ENCODE measurements at places on chromosomes 12 and 14. TPM values are rescaled to one million over a fixed set of nuclear protein-coding genes. Genes with fewer than 3 reads are reported as not detected.
A peak's percentile ranks its signal among the peaks of the same experiment; 100 is the strongest.

The CHGA gene
- total RNA-seq: not detected

- no peak for DNase-seq
- H3K27me3 ChIP-seq: no peaks in the 10 kb centered on the region
- H3K4me1 ChIP-seq: peaks cover 41% of the 10 kb centered on the region
- peak overlapping the region; percentile 95 for H3K27ac ChIP-seq
- peak overlapping the region; percentile 98 for H3K4me3 ChIP-seq
These were observed 1.9 kb downstream of the ARHGDIB start for GRCh38 chr12:14959463-14959862.

DNA sequence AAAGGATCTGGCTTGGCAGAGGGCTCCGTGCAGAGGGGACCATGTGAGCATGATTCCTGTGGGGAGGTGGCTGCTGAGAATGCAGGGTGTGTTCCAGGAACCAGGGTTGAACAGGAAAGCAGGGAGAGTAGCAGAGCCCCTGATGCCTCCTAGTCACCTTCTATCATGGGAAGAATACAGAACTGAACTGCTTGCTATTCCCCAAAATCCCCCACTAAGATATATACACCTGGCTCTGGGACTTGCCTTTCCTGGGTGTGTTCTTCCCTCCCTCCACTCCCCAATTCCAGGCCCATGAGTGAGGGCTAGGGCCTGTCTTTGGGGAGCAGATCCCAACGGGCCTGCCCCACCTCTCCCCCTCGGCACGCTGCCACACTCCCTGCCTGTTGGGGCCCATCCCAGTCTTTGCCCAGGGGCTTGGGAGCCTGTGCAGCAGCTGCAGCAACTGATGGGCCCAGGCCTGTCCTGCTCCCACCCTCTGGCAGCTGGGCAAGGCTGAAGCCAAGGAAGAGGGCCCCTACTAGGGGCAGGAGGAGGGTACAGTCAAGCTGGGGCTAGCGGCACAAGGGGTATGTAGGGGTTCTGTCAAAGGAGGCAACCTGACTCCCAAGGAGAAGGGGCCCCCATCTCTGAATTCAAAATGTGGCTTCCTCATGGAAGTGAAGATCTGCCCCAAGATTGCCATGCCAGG, 3.2 kb downstream of the AJUBA start:
- H3K4me1 ChIP-seq: peaks cover 6% of the 10 kb centered on the region
- peaks cover 24% of the 10 kb centered on the region for H3K27me3 ChIP-seq
- no peaks in the 10 kb centered on the region for H3K36me3 ChIP-seq

The POLR3B gene
- total RNA-seq: 6.6 TPM

The SCFD1 gene
- 58.1 TPM for total RNA-seq

The TWF1 gene
- total RNA-seq: 25.9 TPM

- H3K27ac ChIP-seq: no peak overlapping the region
- H3K4me3 ChIP-seq: no peak overlapping the region
- peaks cover 13% of the 10 kb centered on the region for H3K4me1 ChIP-seq
- peaks cover 36% of the 10 kb centered on the region for H3K27me3 ChIP-seq
- H3K36me3 ChIP-seq: no peaks in the 10 kb centered on the region
These were observed 3.6 kb downstream of the SLC2A14 start for GRCh38 chr12:7869137-7869536.

- H3K27ac ChIP-seq: peak overlapping the region; percentile 1
- peak; percentile 76 for DNase-seq
- H3K4me1 ChIP-seq: peaks cover 22% of the 10 kb centered on the region
- H3K4me3 ChIP-seq: peak overlapping the region; percentile 77
- no peaks in the 10 kb centered on the region for H3K36me3 ChIP-seq
These were observed 552 bp upstream of the SCN8A start for GRCh38 chr12:51590347-51591015.
